ENCODE measurements at places on chromosomes 6 and 20.

DNA sequence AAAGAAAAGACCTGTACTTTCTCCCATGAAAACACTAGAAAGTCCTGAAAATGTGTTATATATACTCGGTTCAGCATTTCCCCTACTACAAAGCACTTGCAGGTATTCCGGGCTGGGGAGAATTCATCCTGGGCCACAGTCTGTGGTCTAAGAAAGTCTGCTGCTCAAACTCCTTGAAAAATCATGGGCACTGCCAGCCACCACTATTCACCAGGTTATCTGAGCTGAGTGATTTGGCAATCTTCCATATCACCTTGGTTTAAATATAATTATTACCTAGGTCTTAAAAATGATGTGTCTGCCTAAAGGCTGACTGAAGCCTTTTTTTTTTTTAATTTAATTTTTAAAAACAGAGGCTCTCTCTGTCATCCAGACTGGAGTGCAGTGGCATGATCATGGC lies 11.3 kb downstream of the FKBP5 start:
- no peak for DNase-seq

DNA sequence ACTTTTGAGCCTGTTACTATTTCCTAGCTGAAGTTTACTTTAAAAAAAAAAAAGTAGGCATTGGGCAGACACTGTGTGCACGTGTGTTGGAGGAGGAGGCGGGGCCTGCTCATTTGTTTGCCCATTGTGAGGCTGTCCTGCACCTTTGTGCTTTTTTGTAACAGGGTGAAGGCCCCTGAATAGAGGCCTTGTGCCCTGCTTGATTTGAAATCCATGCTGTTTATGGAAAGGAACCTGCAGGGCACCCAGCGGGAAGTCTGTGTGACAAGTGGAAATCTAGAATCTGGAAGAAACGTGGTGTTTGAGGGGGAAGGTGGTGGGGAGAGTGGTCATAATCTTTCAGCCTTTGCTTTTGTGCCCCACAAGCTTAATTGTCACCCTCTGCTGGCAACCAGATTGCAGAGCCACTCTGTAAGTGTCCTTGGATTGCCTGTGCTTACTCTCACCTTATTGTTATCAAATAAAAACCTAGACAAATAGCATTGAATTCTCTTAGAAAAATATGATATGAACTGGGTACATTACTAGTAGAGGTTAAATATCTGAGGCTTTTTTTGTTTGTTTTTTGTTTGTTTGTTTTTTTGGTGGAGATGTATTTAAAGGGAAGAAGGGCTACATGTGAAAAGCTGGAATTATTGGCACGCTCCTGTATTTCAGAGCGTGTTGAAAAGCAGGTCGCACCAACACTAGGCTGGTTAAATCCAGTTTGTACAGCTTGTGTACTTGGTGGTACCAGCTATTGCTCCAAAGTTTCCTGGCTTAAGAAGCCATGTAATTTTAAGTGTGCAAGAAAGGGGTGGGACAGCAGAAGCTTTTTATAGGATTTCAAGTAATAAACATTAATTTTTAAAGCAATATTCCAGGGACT lies 156.3 kb downstream of the ARID1B start:
- no peak for DNase-seq

DNA sequence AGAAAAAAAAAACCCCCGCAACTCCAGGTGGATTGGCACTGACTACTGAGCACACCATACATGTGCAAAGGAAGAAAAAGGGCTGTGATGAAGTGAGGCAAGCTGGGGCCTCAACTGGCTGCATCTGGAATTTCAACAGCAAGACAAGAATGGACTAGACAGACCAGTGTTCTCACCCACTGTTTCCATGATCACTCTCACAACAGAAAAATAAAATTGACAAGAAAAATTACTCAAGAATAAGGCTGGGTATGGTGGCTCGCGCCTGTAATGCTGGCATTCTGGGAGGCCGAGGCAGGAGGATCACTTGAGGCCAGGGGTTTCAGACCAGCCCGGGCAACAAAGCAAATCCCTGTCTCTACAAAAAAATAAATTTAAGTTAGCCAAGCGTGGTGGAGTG lies 18.8 kb downstream of the ZNF217 start:
- no peak for DNase-seq

- DNase-seq = no peak
Measured at GRCh38 chr20:31831211-31831610, 12.1 kb downstream of the MYLK2 start.

GRCh38 chr6:125787791-125788190 lies 3.0 kb upstream of the NCOA7 start:
- peak; percentile 60 for DNase-seq

- peak; percentile 66 for DNase-seq
Measured at GRCh38 chr20:48198929-48199451, 413.7 kb upstream of the SULF2 start.

GRCh38 chr20:19682249-19682648 lies 75.8 kb upstream of the RIN2 start:
- no peak for DNase-seq

DNA sequence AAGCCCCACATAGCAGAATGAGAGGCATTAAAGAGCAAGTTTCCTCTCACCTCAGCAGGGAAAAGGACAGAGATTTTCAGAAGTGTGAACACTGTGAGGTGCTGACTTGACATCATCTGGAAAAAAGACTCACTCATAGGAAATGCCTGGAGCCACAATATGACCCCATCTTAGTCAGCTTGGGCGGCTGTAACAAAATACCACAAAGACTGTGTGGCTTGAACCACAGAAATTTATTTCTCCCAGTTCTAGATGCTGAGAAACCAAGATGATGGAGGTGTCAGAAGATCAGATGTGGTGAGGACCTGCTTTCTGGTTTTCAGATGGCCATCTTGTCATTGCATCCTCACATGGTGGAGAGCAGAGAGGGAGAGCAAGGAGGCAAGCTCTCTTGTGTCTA lies 253.1 kb downstream of the ADGB start:
- DNase-seq = peak; percentile 85

DNA sequence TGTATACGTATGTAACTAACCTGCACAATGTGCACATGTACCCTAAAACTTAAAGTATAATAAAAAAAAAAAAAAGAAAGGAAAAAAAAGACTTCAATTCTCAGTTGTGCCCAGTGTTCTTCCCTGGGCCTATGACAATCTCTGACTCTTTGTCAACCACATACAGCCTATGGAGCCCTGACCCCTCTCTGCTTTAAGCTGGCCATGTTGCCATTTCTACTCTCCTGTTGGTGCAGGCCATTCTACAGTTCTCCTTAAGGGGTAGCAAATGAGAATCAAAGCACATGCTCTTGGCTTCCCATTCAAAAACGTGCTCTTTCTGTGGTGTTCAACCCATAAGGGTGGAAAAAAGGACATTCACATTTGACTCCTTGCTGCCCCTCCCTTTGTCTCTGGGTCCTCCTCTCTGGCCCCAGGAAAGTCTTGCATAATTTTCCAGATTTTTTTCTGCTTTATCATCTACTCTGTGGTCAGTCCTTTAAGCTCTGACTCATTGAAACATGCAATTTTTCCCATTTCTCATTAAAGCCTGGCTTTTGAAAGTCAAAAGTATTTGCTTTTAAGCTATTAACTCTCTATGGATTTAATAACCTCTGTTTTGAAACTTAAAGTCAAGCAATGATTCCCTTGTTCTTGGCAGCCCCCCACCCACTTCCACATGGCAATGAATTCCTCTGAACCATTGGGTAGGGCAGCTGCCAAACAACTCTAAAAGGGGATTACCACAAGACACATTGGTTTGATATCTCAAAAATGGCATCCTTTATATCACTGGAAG lies 208.6 kb upstream of the MCHR2 start:
- DNase-seq = peak; percentile 96

DNA sequence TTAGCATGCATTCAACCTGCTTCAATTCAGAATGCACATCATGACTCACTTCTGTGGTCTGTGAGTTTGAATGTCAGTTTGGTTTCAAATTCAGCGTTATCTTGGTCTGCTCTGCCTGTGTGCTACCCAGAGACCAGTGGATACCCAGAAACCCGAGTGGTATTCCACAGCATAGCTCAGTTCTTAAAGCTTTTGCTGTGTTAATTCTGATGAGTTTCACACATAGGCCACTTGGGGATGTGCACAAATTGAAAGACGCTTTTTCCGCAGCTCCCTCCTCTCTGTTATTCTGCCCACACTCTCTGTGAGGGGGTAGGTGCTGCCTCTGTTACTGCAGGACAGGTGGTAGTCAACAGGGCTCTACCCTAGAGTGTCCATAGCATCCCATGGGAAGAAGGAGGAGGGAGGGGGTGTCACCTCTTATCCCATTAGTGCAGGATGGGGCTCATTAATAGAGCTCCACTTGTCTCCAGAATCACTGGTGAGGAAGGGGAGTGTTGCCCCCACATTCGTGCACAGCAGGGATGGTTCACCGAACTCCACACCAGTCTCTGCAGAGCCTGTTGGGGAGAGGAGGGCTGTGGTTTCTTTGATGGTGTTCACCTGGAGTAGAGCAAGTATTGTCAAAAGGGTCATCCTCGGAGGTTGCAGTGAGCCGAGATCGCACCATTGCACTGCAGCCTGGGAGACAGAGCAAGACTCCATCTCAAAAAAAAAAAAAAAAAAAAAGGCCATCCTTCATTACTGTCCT lies 29.2 kb upstream of the SDCBP2 start:
- no peak for DNase-seq

DNA sequence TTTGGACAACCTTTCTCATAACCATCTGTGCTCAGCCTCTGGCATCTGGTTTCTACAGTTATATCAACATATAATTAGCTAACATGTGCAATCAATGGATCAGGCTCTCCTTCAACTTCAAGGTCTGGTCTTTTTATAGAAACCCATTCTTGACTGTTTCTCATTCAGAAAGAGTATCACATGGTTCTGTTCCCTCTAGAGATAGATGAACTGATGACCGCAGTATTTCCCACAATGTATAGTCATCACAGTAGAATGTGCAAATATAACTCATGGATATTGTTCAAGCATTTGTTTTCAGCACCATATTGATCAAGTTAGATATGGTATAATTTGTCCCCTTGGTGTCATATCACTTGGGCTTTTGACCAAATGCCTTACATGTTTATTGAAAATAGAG lies 656.2 kb downstream of the FRK start:
- no peak for DNase-seq

GRCh38 chr6:108528878-108529277 lies 31.8 kb upstream of the FOXO3 start:
- no peak for DNase-seq

GRCh38 chr20:1310071-1310470 lies 18.9 kb downstream of the SDCBP2 start:
- no peak for DNase-seq

- no peak for DNase-seq
Measured at GRCh38 chr6:151808371-151809241, 1.1 kb downstream of the ESR1 start.

- no peak for DNase-seq
Measured at GRCh38 chr6:41239467-41240159, 11.5 kb downstream of the TREML4 start.

GRCh38 chr6:3698021-3698420 lies 53.5 kb downstream of the PXDC1 start:
- DNase-seq = peak; percentile 82

DNA sequence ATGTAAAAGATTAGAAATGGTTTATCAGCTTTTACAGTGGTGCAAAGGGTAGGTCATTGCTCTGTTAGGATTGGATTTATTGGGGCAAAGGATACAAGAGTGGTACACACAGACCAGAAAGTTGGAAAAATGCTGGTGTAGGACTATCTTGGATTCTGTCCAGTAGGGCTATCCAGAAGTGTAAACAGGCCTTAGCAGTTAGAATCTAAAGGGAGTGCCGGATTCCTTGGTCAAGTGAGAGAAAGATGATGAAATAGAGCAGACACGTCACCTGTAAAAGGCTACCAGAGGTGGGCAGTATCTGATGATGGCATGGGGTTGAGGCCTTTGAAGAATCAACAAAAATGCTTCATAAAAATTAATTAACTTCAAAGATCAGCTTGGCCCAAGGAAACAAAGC lies 975.9 kb downstream of the KIF16B start:
- peak; percentile 29 for DNase-seq

DNA sequence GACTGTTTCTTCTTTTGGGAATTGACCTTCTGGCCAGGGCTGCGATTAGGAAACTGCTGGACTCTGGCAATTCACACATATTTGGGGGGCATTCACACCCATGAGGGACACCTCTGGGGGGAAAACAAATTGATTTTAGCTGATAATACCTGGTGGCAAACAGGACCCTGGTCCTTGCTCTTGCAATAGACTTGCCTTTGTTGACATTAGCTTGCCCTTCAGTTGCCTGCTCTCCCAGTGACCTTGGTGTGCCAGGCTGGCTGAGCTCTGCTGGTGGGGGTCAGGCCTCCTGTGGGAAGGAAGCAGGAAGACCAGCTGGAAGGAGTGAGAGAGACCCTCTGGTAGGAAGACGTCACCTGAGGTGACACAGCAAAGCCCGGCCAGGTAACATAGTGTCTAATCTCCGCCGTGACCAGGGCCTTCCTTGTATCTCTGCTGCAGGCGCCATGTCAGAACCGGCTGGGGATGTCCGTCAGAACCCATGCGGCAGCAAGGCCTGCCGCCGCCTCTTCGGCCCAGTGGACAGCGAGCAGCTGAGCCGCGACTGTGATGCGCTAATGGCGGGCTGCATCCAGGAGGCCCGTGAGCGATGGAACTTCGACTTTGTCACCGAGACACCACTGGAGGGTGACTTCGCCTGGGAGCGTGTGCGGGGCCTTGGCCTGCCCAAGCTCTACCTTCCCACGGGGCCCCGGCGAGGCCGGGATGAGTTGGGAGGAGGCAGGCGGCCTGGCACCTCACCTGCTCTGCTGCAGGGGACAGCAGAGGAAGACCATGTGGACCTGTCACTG lies 5.3 kb downstream of the CDKN1A start:
- DNase-seq = no peak

DNA sequence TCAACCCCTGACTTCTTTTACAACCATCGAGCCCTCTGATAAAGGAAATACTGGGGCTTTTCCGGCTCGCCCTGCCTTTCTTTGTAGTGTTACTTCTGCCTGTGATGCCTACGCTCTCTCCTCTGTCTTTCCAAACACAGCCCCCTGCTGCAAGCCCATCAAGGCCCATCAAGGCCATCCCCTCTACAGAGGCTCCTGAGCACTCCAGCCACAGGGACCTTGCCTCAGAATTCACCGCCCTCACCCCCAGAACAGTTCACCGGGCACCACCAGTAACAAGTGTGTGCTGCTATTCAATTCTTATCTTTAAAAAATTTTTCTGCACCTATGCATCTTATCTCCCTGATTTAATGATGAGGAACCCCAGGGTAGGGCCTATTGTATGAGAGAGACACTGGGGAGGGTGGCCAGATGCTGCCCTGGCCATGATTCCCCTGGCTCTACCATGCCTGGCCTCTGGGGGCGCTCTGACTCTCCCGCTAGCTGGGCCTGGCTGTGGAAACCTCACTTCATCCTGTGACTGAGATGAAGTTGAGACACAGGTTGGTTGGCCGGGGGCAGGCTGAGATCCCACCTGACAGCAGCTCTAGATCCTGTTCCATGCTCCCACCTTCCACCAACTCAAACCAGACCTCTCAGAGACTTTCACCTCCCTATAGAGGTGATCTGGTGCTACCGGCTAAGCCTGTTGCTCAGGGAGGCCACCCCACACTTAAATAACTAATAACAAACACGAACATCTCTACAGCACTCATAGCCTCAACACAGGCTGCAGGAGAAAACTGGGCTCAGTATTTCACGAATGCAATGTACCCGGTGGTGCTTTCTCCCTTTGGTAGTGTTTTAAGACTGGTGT lies 19.2 kb upstream of the GLP1R start:
- no peak for DNase-seq

GRCh38 chr6:125844989-125845388 lies 54.2 kb downstream of the NCOA7 start:
- DNase-seq = no peak
